Activated CD4-positive, alpha-beta T cell treated with anti-CD3 and anti-CD28 coated beads for 36 hours (primary cell): ENCODE measurements at places on chromosomes 4 and X. TPM values are rescaled to one million over a fixed set of nuclear protein-coding genes. Genes with fewer than 3 reads are reported as not detected.

Gene SLC10A4
- not detected for total RNA-seq

Gene ACSL1
- total RNA-seq, result 17.2 TPM

Gene NPFFR2
- not detected for total RNA-seq

Gene UBE2D3
- 686 TPM for total RNA-seq

Gene ODAPH
- total RNA-seq, result not detected

GRCh38 chr4:133154725-133155124 lies 5.6 kb downstream of the PCDH10 start:
- DNase-seq, result peak; percentile 7

GRCh38 chrX:41875142-41875541 lies 48.2 kb downstream of the CASK start:
- no peak for DNase-seq

DNA sequence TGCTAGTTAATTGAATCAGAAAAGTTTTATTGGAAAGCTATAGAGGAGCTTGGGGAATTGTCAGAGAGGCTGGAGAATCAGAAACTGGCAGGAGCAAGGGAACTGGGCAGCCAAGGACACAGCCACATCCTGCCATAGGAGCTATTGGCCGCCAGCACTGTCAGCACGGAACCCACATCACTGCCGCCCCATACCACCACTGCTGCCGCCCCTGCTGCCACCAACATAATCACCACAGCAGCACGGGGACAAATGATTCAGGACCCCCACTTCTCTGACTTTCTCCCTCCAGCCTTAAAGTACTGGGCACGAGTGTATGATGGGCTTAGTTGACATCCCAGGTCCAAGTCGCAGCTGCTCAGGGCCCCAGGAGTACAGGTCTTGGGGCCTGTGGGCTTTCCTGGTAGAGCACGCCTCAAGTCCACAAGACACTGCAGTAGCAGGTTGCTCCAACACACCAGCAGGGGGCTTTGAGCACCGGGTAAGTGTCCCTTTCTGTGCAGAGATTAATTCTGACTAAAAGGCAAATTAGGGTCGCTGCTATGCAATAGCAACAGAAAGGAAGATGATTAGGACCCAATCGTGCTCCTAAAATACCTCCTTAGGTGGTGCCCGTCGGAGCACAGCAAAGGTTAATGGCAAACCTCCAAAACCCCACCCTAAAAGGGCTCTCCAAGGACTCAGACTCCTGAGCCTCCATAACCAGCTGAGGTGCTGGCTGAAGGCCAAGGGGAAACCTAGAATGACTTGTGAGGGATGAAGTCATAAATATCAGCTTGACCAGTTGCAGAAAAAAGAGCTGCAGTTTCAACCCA lies 6.9 kb downstream of the PJA1 start:
- DNase-seq, result peak; percentile 46

DNA sequence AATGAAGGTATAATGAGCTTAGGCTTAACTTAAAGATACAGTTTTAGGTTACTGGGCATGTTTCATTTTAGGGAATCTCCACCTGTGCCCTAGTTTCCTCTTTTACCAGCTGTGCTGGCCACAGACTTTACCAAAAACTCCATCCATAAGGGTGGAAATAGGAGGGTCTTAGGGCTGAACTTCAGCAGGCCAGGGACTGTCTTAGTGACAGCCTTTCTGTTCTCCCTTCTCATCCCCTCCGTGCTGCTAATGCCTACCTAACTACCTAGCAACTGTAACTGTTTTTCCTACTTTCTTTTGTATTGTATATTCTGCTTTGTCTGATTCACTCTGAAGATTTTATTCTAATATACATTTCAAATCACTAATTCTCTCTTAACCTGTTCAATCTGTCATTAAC lies 1375.3 kb downstream of the PCDH18 start:
- DNase-seq, result no peak

DNA sequence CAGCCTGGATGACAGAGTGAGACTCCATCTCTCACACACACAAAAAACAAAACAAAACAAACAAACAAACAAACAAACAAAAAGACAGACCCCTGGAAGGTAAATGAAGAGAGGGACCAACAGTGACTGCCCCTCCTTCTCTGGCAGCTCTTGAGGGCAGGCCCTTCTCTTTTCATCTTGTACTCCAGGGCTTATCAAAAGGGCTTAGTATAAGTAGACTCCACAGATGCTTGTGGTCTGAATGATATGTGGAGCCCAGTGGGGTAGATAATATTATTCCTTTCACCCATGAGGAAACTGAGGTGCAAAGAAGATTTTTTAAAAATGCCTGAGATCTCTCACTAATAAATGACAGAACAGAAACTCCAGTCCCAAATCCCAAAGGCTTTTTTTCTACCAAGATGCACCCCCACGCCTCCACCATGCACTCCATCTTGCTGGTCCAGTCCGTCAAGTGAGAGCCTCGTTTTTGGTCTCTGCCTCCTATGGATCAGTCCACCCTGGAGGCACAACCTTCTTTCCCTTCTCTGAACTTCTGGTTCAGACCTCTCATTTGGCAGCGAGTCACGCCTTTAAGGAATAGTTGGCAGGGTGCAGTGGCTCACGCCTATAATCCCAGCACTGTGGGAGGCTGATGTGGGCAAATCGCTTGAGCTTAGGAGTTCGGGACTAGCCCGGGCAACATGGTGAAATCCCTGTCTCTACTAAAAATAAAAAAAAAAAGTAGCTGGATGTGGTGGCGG lies 17.0 kb upstream of the CHRNA9 start:
- DNase-seq, result no peak

DNA sequence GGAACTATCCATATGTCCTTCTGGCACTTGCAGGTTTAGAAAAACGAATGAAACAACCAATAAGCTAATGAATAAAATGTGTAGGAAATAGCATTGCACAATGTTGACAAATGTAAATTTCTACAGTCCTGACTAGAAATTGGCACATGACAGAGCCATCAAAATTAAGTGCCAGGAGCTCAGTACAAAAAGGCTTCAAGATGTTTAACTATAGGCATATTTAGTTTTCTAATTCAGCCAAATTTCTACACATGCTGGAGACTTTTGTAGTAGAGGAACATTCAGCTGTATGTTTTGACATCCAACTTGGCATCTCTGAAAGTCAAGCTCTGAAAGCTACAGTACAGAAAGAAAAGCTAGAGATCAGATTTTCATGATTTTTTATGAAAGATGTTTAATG lies 1999.4 kb upstream of the AGA start:
- no peak for DNase-seq

DNA sequence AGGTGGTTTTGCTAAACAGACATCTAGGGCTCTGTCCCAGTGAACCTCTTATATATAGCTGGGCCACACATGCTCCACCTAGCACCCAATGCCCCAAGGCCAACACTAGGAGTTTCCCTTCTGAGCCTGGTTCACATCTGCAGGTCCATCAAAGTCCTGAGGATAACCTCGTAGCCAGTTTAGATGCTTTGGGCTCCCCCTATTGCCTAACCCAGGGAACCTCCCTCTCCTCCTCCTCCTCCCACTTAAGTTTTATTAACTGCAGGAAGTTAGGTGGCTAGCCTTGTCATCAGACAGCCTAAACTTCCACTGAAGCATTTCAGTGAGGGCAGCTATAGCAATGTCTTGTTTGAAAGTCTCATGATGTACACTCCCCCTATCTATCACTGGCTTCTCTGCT lies 88.0 kb downstream of the GUCY2F start:
- DNase-seq, result no peak

DNA sequence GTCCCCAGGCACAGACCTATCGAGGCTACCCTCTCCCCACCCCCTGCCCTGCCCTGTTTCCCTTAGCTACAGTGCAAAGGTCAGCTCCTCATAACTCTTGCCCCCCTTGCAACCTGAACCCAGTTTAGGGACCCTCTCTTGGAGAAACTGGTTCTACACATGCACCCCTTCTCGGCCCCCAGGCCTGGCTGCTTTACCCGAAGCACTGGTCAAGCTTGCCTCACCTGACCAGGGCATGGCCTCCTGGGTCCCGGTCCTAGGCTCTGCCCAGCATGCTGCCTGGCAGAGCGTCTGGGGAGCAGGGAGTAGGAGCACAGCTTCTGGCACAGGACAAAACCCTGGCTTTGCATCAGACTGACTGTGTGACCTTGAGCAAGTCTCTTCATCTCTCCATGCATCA lies 28.0 kb downstream of the ZNF185 start:
- DNase-seq, result no peak

GRCh38 chr4:5734853-5735252 lies 23.9 kb downstream of the EVC start:
- no peak for DNase-seq

- DNase-seq, result no peak
Observed at GRCh38 chr4:37609626-37610025, 76.5 kb downstream of the RELL1 start.

- no peak for DNase-seq
Observed at GRCh38 chr4:185134307-185134869, 8.7 kb upstream of the SLC25A4 start.

GRCh38 chrX:102720237-102721168 lies at the start of gene GPRASP3:
GPRASP3 (plus strand) TSS chrX:102720743; CDS start chrX:102748996, 28,253 bp downstream.
- DNase-seq, result peak; percentile 89

GRCh38 chrX:139680356-139680755 lies 27.6 kb downstream of the MCF2 start:
- no peak for DNase-seq
